Foreskin fibroblast (primary cell): ENCODE measurements at places on chromosomes 2 and 18.

DNA sequence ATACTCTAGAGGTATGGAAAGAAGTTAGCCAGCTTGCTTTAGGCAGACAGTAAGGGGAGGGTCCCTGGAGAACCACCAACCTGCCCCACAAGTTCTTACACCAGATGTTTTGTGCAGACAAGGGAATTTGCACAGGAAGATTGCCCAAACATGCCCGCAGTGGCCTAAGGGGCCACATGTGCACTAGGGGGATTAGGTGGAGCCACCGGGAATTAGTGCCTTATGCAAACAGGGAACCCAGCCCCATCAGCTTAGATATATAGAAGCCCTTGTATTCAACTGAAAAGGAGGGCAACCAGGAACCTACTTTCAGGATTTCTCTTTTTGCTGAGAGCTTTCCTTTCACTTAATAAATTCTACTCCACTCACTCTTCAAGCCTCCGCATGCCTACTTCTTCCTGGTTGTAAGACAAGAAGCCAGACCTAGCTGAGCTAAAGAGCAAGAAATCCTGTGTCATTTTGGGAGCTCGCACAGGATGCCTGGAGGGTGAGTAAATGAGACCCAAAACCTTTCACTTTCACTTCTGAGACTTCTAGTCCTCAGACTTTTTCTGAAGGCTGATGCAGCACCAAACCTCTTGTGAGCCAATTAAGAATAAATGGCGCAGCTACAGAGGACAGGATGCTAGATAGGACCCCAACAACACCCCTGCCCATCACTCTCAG is 146.3 kb downstream of the GCA start:
- DNase-seq = no peak

GRCh38 chr2:140657657-140658056 is 1473.2 kb downstream of the LRP1B start:
- DNase-seq = peak; percentile 16

DNA sequence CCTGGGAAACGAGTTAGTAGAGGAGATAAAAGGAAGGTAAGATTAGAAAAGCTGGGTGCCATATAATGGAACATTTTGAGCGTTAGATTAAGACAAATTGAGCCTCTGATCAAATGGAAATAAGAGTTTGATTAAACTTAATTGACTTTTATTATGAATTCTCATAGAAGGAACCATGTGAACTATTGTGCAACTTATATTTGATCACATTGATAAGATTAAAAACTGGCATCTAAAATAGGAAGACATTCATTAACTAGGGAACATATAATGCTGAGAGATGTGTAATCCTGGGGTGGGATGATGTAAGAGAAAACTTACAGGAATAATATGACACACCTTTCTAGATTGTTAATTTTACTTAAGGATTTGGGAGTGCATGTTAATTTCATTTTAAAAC is 22.5 kb downstream of the TBR1 start:
- no peak for DNase-seq

GRCh38 chr2:10476723-10477442 is 28.8 kb upstream of the ODC1 start:
- no peak for DNase-seq

DNA sequence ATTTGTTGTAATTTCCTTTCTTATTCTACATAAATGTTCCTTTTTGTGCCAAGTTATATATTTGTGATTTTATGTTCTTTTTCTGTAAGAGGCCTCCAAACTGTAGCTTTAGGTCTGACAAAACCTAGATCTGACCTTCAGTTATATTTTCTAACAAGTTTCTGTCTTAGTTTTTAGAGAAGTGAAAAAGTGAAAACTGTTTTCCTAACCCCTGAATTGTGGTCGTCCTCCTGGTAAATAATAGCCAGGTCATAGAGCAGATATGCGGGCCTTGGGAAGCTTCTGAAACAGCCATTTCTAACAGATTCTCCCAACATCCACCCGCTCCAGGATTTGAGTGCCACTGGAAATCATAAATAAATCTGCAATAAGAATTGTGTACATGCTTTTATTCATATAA is 398.4 kb upstream of the CWC22 start:
- no peak for DNase-seq

GRCh38 chr2:205858881-205859441 is 176.7 kb downstream of the NRP2 start:
- DNase-seq = peak; percentile 66

DNA sequence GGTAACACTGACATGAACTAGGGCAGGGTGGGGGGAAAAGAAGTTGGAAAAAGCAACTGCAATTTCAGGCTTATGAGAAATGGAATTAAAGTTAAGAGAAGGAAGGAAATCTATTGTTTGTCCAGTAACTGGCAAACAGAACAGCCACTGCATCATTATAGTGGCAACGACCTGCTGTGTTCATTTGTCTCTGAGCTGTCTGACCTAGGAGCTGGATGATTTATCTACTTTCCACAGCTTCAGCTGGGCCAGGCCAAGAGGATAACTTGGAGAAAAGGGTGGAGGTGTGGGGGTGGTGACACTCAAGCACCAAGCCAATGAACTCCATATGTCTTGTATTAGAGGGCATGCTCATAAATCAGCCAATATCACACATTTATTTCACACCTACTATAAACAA is 291.5 kb upstream of the KLHL29 start:
- DNase-seq = no peak

- DNase-seq = no peak
Observed at GRCh38 chr18:56517196-56517595, 121.2 kb downstream of the TXNL1 start.

- DNase-seq = no peak
Observed at GRCh38 chr2:15677141-15677843, 85.6 kb downstream of the DDX1 start.

DNA sequence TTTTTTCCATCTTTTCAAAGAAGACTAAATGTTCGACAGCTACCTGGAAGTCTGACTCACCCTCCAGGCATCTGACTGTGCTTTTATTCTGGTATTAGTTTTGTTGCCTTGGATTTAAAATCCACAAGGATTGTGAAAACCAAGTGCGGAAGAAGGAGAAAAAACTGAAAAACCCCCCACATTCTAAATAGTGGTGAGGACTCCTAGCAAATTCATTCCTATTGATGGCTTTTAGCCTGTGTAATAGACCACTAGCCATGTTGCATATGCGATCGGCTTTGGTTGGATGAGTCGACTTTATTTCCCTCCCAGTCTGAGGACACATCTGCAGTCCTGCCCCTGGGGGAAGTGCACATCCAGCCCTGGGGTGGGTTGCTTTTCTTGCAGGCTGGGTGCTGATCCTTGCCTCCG is 16.9 kb downstream of the LDLRAD4 start:
- no peak for DNase-seq

GRCh38 chr2:241545106-241545505 is 13.4 kb upstream of the BOK start:
- peak; percentile 36 for DNase-seq

DNA sequence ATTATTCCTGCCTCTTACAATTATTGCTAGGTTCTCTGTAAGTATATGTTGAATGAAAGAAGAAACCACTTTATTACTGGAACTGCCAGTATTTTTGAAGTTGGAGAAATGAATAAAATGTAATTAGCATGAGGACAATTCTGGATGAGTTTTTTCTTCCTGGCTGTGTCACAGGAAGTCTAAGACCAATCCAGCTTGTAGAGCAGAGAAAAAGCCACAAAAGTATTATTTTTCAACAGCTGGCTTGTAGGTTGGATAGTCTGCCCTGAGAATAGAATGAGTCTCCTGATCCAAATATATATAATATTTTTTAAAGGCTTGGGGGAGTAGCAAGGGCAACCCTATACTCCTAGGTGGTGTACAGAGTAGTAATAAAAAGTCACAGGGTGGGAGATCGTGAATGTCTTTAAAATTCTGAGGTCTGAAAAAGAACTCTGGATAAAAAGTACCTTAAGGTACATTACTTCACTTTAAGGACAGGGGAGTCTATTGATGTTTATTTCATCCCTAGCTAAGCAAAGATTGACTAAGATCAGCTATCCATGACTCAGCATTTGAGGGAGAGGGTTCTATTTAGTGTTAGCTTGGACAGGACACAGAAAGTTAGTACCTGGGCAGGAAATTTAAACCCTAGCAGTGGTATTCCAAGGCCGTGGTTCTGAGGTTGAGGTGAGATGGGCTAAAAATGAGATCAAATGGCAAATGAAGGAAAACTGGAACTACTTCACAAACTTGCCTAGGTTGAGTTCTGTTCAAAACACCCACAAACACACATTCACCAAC is 31.7 kb downstream of the SLC40A1 start:
- no peak for DNase-seq
